ENCODE measurements at places on chromosomes 6 and 20.

DNA sequence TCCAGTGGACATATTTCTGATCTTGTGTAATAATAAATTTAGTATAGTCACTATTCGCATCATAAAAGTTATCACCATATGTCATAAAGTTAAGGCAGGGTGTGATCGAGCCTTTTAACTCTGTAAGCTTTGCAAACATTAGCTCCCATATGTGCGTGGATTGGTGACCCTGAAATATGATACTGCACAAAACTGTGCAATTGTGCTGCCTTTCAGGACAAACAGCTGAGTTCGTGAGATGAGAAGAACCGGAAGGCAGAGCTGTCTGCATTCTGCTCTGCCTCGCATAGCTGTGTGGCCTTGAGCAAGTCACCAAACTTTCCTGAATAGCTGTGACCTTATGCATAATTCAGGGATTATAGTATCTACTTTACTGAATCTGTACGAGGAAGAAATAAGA lies 3.2 kb upstream of the PLEKHG1 start:
- no peak for DNase-seq

- DNase-seq: peak; percentile 46
Measured at GRCh38 chr6:23280437-23280836, 711.1 kb downstream of the HDGFL1 start.

- no peak for DNase-seq
Measured at GRCh38 chr20:56371977-56372376, 13.2 kb downstream of the FAM210B start.

DNA sequence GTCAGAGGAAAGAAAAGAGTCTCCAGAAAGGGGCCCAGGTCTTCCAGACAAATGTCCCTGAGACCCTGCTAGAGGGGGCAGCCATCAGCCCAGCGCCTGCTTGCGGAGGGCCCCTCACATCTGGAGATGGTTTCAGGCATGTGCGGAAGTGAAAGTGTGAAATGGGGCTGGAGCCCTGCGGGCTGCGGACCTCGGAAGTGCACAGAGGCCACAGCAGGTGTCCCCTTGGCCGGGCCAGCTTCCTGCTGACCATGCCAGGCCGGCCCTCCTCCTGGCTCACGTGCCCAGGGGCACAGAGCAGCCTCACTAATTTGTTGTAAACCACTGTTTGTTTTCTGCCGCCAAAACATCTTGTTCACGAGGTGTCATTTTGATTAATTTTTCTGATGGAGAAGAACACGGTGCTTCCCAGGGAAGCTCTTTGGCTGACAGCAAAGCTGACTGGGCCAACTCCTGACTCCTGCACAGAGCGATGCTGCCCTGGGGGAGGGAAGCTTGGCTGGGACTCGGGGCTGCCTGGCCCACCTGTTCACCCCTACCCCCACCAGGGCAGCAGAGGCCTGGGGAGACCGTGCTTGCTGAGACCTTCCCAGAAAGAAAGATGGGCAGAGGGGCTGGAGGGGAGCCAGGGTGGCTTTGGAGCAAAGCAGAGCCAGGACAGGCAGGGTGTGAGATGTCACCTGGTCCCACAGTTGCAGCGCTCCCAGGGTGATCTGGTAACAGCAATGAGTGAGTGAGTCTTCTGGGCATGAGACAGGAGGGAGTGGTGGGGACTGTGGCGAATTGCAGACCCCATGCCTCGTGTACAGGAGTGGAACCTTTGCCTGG lies 54.2 kb downstream of the BCAS4 start:
- DNase-seq: no peak

GRCh38 chr6:145367149-145367548 lies 368.2 kb downstream of the EPM2A start:
- DNase-seq: no peak

DNA sequence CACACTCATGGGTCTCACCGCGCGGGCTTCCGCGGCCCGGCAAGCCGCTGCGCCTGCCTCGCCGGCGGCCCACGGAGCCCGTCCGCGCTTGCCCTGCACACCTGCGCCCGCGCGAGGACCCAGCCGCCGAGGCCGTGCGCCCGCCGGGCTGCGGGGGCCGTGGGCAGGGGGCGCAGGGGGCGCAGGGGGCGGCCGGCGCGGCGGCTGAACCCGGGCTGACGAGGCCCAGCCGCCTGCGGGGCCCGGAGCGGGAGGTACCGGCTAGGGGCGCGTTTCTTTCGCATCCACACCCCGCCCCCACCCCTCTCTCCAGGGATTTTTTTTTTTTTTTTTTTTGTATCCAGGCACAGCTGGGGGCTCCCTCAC lies 43.8 kb upstream of the OSTM1 start:
- DNase-seq: no peak

DNA sequence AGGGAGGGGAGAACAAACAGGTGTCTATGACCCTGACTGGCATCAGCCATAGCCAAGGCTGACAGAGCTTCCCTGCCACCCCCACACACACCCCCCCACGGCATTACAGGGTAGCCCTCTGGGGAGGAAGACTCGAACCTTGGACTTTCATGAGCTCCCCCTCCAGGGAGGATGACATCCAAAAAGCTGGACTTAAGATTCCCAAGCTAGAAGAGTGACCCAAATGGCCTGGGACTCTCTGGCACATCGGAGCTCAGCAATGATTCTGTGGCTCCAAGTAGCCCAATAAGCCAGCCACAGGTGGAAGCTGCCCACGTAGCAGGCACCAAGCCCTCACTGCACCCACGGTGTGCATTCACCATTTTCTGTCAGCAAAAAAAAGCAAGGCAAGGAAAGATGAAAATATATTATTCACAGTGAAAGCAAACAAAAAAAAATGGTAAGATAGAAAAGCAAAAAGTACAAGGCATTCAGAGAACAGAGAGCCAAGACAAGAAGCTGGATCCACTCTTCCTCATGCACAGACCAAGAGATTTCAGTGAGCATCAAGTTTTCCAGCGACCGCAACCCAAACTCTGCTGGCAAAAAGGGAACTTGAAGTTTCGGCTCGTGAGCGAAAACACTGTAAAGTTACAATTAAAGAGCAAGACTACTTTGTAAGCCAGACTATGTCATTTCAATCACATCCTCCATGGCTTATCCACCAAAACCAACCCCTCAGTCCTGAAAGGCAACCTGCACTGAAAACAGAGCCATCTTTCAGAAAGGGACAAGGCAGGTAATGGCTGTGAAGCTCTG lies 10.9 kb downstream of the JAG1 start:
- no peak for DNase-seq

- DNase-seq: no peak
Measured at GRCh38 chr6:65350530-65350929, 356.5 kb downstream of the EYS start.

- no peak for DNase-seq
Measured at GRCh38 chr6:22254886-22255285, 42.0 kb downstream of the PRL start.

- DNase-seq: no peak
Measured at GRCh38 chr20:9981829-9982228, 53.0 kb upstream of the ANKEF1 start.

DNA sequence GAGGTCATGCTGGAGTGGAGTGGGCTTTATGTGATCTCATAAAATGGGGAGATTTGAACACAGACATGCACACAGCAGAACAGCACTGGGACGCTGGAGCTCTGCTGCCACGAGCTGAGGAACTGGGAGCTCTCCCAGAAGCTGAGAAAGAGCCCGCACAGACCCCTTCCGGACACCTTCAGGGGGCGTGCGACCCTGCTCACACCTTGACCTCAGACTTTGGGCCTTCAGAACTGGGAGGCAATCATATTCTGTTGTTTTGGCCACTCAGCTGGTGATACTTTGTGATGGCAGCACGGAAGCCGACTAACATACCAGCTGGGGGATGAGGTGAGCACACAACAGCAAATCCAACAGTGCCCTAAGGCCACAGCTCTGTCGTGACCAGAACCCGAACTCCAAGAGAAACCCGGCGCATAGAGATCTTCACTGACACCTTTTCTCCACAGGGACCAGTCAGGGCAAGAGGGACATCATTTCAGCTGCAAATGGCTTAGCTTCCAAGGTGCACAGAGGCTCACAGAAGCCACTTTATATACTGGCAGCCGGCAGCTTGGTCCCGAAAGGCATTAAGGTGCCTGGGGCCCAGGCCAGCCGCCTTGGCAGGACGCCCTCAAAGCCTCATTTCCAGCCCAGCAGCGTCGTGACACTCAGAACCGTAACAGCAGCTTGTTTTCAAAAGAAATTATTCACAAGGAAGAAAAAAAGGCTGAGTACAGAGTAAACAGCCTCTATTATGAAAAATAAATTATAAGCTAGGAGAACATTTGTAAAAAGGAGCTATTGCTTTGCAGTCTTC lies 89.3 kb downstream of the RNASET2 start:
- DNase-seq: no peak

GRCh38 chr6:36826520-36827227 lies 12.6 kb downstream of the CPNE5 start:
- DNase-seq: no peak

GRCh38 chr20:36351937-36352336 lies 45.8 kb downstream of the DLGAP4 start:
- no peak for DNase-seq

GRCh38 chr6:158408552-158409130 lies 96.4 kb downstream of the TULP4 start:
- DNase-seq: peak; percentile 85

GRCh38 chr20:50876816-50877215 lies 54.4 kb downstream of the ADNP start:
- DNase-seq: no peak

DNA sequence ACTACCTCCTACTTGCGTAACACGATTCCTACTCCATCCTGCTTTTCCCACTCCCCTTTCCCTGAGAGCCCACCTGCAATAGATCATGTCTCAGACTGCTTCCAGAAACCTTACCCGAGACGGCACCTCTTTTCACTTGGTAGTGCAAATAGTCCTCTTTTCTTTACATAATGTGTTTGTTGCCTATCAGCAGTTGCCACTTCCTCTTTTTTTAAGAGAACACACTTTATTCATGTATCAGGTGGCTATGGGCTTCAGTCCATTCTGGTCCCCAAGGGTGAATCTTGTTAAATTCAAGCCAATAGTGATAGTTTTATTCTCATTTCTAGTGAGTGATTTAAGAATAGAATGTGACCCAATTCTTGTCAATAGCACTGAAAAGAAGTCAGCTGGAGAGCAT lies 57.7 kb upstream of the FERMT1 start:
- no peak for DNase-seq

- no peak for DNase-seq
Measured at GRCh38 chr6:14640631-14641030, 523.1 kb downstream of the CD83 start.
